NCI-H1048 (cell line): ENCODE measurements at places on chromosomes 1 and 21.

DNA sequence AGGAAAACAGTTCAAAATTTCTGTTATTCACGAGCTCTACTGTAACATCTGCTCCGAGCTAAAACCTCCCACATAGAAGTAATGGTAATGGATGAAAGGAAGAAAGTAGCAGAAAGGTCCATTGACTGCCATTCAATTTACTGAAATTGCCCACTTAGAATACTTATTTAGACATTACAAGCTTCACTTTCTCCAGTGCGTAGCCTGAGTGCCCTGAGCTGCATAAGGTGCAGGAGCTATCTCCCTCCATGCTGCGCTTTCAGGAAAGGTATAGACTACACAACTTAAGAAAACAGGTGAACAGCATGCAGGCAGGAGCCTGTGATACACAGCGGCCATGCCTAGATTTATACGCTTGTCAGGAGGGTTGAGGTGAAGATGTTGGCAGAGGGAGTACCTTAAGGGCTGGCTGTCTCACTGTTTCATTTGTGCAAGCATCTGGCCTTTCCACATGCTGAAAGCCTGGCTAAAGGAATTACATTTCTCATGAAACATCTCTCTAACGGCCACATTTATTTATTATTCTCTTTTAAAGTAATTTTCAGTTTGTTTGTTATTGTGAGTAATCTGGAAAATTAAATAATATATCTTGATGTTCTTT, 74.7 kb downstream of the RGS18 start:
- no peak for DNase-seq

- DNase-seq = peak; percentile 75
These were observed at the start of gene ATF6 for GRCh38 chr1:161766102-161766981. Gene ATF6 (plus strand): TSS chr1:161766320. CDS start chr1:161766361, 41 bp downstream.

GRCh38 chr1:183580281-183580682, 10.0 kb downstream of the NCF2 start:
- no peak for DNase-seq

GRCh38 chr1:33122483-33123178, 41.7 kb downstream of the AZIN2 start:
- DNase-seq = no peak

GRCh38 chr1:21628798-21629393, 40.3 kb downstream of the RAP1GAP start:
- no peak for DNase-seq

GRCh38 chr1:181122222-181122621, 33.7 kb downstream of the IER5 start:
- no peak for DNase-seq

- no peak for DNase-seq
These were observed 37.6 kb downstream of the ZBTB40 start for GRCh38 chr1:22489278-22489677.

DNA sequence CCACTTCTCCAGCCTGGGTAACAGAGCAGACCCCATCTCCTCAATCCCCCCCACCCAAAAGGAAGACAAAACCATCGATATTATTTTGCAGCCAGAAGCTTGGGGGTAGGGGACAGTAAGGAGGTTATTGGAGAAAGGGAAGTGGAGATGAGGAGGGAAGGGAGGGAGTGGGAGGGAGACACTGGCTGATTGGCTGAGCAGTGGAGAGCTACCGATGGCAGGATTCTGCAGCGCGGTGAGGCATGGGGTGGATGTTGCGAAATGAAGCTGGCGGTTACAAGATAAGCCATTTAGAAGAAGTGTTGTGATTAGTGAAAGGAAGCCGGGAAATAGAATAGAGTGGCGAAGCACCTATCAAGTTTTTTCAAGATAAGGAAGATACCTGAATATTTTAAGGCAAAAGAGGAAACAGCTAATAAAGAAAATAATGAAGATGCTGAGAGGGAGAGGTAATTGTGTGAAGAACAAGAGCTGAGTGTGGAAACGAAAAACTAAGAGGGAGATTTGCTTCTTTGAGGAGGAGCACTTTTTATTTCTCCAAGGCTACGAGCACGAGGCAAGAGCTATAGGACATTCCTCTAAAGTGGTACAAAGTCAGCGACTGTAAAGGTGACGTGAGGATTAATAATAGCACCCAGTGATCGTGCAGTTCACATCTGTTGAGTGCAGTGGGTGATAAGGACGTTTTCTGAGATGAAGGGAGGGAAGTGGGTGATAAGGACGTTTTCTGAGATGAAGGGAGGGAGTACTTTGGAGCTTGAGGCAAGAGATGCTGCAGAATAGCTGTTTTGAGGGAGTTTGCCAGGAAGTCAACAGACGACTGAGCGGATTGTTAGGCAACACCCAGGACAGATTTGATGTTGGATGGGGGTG, 103.2 kb upstream of the KIF26B start:
- no peak for DNase-seq

GRCh38 chr1:86648255-86648654, 56.1 kb upstream of the SH3GLB1 start:
- no peak for DNase-seq

GRCh38 chr1:25433389-25434186, 2.9 kb downstream of the MACO1 start:
- no peak for DNase-seq
